ENCODE measurements at places on chromosomes 12 and 14. TPM values are rescaled to one million over a fixed set of nuclear protein-coding genes. Genes with fewer than 3 reads are reported as not detected.

The MVK gene
- 11.8 TPM for total RNA-seq

The SLC48A1 gene
- total RNA-seq: 20.9 TPM

GRCh38 chr12:84825149-84825548 lies 87.5 kb downstream of the SLC6A15 start:
- no peaks in the 10 kb centered on the region for H3K27me3 ChIP-seq
- no peak for DNase-seq
- H3K4me1 ChIP-seq: no peaks in the 10 kb centered on the region
- H3K27ac ChIP-seq: no peak overlapping the region

DNA sequence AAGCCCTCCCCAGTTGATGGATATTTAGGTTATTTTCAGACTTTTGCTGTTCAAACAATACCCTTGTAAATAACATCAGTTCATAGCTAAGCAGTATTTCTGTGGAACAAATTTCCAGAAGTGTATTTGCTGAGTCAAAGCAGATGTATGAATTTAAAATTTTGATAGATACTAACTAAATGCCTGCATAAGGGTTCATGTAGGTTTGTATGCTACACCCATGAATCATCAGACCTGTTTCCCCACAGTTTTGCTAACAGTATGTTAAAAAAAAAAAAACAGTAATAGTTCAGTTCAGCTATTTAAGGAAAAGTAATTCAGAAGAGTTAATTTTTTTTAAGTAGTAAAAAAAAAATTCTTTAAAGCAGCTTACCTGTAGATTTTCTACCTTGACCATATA lies 236.1 kb upstream of the DIO2 start:
- H3K27me3 ChIP-seq: no peaks in the 10 kb centered on the region
- peaks cover 15% of the 10 kb centered on the region for H3K4me1 ChIP-seq
- no peak overlapping the region for H3K27ac ChIP-seq
- no peaks in the 10 kb centered on the region for H3K36me3 ChIP-seq

DNA sequence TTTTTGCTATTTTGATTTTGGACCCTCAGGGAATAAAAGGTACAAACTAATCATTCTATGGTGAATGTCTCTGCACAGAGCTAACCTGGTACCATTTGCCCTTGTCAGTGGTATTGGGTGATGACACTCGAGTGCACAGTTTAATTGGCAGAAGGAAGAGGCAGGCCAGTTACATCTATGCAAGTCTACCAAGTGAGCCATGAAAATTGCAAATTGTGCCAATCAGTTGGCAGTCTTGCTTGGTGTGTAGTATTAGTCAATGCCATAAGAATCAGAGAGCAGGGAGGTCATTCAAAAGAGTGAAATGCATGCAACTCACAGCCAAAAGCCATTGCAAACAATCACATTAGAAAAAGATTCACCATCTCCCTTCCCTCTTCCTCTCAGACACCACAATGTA lies 479.6 kb downstream of the ADAMTS20 start:
- H3K4me1 ChIP-seq: peaks cover 4% of the 10 kb centered on the region
- no peak for DNase-seq
- H3K36me3 ChIP-seq: no peaks in the 10 kb centered on the region

DNA sequence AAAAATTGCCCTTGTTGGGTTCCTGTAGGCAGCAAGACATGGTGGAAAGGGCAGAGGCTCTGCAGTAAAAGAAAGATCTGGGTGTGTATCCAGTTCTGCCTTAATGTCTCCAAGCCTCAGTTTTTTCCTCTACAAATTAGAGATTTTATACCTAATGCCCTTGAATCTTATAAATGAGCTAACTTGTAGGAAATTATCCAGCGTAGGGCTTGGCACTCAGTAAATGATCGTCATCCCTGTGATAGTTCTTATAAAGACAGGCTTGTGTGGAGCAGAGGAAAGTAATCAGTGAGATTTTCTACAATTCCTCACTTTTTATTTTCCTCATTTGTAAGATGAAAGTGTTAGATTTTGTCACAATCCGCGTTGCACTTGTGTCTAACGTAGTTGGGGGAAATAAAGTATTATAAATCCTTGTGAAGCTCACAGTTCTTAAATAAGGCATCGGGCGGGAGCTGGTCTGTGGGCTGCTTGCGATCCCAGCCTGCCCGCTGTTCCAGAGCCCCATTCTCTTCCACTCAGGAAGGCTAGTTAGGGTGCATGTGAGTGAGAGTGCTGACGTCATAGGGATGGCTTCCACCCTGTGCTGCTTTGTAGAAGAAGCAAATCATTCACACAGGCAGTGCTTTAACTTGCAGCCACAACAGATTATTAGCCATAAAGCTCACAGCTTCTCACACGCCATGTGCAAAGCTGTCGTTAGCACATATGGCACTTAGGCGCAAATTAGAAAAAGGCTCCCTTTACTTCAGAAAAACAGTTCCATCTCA lies 87.6 kb downstream of the EML1 start:
- H3K36me3 ChIP-seq: no peaks in the 10 kb centered on the region
- H3K27ac ChIP-seq: peak overlapping the region; percentile 85
- no peak overlapping the region for H3K4me3 ChIP-seq
- no peaks in the 10 kb centered on the region for H3K27me3 ChIP-seq

DNA sequence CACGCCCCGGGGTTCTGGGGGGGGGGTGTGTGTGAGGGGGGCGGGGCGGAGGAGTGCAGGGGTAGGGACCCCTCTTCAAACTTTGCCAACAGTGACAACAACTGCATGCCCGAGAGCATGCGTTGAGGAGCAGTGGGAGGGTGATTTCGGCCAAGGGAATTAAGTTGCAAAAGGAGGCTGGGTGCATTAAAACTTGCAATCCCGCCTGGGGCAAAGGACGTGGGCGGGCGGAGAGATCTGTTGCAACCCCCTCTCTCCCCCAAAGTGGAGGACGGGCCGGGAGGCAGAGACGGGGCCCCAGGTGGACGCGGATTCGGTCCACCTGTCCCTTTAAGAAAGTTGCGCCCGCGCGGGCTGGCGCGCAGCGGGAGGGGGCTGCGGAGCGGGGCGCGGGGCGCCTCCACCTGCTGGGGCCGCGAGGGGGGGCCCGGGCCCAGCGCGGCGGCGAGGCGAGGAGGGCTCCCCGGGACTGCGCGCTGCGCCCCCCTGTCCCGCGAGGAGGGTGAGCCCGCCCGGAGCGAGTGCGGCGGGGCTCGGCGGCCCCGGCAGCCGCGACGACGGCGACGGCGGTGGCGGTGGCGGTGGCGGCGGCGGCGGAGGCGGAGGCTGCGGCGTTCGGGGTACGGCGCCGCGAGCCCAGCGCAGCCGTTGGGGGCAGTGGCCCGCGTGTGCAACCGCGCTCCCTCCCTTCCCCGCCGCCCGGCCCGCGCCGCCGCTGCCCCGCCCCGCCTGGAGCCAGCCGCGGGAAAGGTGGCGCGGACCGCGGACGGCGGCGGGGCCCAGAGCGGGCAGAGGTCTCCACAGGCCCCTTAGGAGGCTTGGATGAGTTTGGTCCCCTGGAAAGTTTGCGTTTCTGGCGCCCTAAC lies 530 bp upstream of the FOXN4 start:
- peaks cover 62% of the 10 kb centered on the region for H3K27me3 ChIP-seq
- H3K36me3 ChIP-seq: no peaks in the 10 kb centered on the region
- no peaks in the 10 kb centered on the region for H3K4me1 ChIP-seq
- H3K4me3 ChIP-seq: peak overlapping the region; percentile 60
- no peak overlapping the region for H3K27ac ChIP-seq
- DNase-seq: peak; percentile 17

- no peaks in the 10 kb centered on the region for H3K27me3 ChIP-seq
- no peak overlapping the region for H3K4me3 ChIP-seq
- H3K4me1 ChIP-seq: peaks cover 9% of the 10 kb centered on the region
- no peak for DNase-seq
These were observed 8.6 kb downstream of the PMEL start for GRCh38 chr12:55957106-55957859.

DNA sequence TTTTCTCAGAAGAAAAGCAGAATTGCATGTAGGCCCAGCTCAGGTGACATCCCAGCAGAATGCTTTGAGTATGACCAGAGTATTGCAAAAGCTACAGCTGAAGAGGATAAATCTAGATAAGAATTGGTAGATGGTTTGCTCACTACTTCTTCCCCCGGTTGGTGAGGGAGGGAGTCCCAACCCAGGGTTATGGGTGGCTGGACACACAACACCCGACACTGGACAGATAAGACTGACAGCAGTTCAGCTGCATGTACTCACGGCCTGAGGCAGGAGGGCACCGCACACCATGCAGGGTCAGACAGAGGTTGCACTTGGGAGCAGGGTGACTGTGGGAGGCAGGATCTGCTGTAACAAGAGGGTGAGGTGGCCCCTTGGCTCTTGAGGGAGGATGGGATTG lies 1.7 kb upstream of the CLEC4C start:
- no peak overlapping the region for H3K4me3 ChIP-seq
- H3K27me3 ChIP-seq: no peaks in the 10 kb centered on the region
- H3K27ac ChIP-seq: no peak overlapping the region
- no peaks in the 10 kb centered on the region for H3K36me3 ChIP-seq
- DNase-seq: no peak
- no peaks in the 10 kb centered on the region for H3K4me1 ChIP-seq

GRCh38 chr12:109795023-109795422 lies 38.2 kb downstream of the TRPV4 start:
- DNase-seq: peak; percentile 86
- H3K36me3 ChIP-seq: no peaks in the 10 kb centered on the region
- no peaks in the 10 kb centered on the region for H3K27me3 ChIP-seq
- no peak overlapping the region for H3K4me3 ChIP-seq
- no peak overlapping the region for H3K27ac ChIP-seq
